ENCODE measurements at places on chromosomes 1 and 21. TPM values are rescaled to one million over a fixed set of nuclear protein-coding genes. Genes with fewer than 3 reads are reported as not detected.

TMCC2 gene
- total RNA-seq: 0.48 TPM

HDGF gene
- total RNA-seq: 306 TPM

TAS1R1 gene
- 0.20 TPM for total RNA-seq

OVAAL gene
- 0.68 TPM for total RNA-seq

TAS1R2 gene
- not detected for total RNA-seq

GIPC2 gene
- under 0.01 TPM for total RNA-seq

NIBAN1 gene
- total RNA-seq: 9.9 TPM

PTPRU gene
- total RNA-seq: 14.1 TPM

FNBP1L gene
- 8.9 TPM for total RNA-seq

ZBTB18 gene
- 13.6 TPM for total RNA-seq

GRCh38 chr1:151978922-151979321 lies 14.7 kb downstream of the S100A10 start:
- no peak for DNase-seq

- DNase-seq: peak; percentile 83
Observed at GRCh38 chr1:24699628-24700027, 45.6 kb upstream of the CLIC4 start.

- DNase-seq: peak; percentile 63
Observed at GRCh38 chr1:32200226-32201010, at the start of gene CCDC28B. Gene CCDC28B, plus strand, starts transcription at chr1:32200595. Its CDS starts 1,341 bp downstream, at chr1:32201936.

DNA sequence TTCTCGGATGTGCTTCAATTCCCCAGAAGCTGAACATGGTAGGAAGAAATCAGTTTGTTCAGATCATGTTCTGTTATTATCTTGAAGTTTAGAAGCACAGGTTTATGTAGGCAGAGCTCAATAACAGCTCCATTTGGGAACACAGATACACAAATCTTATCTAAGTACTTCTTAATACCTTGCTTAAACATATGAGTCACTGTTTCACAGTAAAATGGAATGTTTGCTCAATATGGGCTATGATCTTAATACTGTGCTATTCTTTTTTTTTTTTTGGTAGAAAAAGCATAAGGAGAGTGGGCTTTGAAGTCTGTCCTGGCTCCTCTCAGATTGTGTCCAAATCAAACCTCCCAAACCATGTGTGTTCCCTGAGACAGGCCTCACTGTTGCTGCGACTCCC lies 13.4 kb downstream of the PROK1 start:
- no peak for DNase-seq

- peak; percentile 23 for DNase-seq
Observed at GRCh38 chr1:170067253-170067819, 7.2 kb downstream of the KIFAP3 start.

DNA sequence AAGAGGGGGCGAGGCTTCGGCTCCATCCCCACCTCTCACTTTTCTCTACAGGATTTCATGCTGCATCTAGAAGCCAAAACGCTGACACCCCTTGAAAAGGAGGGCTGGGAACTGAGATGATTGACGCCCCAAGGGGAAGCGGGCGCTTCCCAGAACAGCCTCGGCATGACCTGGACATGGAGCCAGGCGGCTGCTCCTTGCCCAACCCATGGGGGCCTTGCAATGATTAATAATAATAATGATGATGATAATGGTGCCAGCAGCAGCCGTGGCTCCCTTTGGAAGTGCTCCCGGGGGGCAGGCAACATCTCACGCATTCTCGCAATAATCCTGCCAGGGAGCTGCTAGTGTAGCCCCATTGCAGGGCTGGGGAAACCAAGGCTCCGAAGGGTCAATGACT lies 78.2 kb downstream of the RAP1GAP start:
- DNase-seq: no peak

- no peak for DNase-seq
Observed at GRCh38 chr21:32093646-32094462, 185.0 kb downstream of the MIS18A start.

DNA sequence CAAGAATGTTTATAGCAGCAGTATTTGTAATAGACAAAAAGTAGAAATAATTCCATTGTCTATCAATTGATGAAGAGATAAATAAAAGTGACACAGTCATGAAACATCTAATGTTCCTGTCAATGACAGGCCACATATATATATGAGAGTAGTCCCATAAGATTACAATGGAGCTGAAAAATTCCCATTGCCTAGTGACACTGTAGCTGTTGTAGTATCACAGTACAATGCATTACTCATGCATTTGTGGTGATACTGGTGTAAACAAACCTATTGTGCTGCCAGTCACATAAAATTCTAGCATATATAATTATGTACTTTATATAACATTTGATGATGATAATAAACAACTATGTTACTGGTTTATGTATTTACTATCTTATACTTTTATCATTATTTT lies 141.9 kb upstream of the LYPLAL1 start:
- DNase-seq: no peak

DNA sequence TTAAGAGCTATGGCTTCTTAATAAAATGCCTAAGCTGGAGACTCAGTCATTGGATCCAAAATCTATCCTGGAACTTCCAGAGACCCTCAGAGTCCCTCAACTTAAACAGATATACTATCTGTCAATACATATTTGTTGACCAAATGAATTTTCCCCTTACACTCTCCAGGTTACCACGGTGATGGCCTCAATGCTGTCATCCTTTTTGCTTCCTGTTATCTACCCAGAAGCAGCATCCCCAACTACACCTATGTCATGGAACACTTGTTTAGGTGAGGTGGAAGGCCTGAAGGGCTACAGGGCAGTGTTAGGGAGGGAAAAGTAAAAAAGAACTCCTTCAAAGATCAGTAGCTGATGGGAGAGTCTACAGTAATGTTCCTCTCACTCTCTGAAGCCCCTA lies 4.4 kb upstream of the C1orf56 start:
- DNase-seq: no peak

DNA sequence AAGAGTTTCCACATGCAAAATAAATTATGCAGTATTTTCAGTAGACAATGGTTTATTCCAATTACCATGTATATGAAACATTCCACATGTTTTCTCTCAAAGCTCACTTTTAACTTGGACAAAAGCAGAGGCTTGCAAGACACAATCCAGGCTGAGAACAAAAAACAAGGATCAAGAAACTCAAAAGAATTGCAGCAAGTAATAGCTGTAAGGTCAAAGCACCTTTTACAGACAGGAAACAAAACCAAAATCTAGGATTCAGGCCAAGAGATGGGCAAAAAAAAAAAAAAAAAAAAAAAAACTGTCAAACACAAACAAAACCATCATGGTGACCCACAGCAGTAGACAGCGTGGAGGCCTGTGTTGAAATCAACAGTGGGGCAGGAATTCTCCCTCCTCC lies 9.3 kb downstream of the RGS1 start:
- DNase-seq: peak; percentile 54

- no peak for DNase-seq
Observed at GRCh38 chr1:118504867-118505266, 319.8 kb upstream of the SPAG17 start.

DNA sequence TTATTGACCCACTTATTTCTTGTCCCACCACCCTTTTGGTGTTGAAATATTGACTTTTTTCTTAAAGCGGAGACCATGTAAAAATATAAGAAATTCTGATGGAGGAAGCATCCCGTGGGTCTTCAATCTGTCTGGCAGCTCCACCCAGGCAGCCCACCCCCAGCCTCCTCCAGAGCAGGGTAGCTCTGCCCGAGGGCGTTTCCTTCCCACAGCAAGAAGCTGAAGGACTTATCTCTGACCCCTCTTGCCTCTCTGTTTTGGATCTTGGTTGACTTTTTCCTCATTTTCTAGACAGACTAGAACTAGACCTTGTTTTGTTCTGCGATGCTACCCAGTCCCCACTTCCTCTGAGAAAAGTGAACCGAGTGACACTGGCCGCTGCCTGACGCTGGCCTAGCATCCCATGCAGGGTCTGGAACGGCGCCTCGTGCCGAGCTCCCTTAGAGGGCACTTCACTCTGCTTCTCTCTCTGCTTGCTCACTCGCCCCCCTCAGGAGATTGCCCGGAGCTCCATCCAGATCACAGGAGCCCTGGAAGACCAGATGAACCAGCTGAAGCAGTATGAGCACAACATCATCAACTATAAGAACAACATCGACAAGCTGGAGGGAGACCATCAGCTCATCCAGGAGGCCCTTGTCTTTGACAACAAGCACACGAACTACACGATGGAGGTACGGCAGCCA lies 40.4 kb upstream of the MTR start:
- DNase-seq: no peak

- DNase-seq: no peak
Observed at GRCh38 chr1:17802945-17803344, 47.8 kb downstream of the ACTL8 start.

DNA sequence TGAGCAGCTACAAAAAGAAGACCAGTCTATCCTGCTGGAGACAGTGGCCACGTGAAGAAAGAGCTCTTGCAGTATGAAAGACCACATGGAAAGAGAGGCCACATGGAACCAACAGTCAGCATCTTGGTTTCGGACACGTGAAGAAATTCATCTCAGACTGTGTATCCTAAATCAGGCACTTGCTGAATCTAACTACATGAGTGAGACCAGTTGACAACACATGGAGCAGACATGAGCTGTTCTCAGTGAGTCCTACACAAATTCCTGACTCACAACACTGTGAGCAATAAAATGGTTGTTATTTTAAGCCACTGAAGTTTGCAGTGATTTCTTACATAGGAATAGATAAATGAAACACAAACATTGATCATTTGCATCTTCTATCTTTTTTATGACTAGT lies 2.4 kb upstream of the TAF1A start:
- DNase-seq: peak; percentile 11

DNA sequence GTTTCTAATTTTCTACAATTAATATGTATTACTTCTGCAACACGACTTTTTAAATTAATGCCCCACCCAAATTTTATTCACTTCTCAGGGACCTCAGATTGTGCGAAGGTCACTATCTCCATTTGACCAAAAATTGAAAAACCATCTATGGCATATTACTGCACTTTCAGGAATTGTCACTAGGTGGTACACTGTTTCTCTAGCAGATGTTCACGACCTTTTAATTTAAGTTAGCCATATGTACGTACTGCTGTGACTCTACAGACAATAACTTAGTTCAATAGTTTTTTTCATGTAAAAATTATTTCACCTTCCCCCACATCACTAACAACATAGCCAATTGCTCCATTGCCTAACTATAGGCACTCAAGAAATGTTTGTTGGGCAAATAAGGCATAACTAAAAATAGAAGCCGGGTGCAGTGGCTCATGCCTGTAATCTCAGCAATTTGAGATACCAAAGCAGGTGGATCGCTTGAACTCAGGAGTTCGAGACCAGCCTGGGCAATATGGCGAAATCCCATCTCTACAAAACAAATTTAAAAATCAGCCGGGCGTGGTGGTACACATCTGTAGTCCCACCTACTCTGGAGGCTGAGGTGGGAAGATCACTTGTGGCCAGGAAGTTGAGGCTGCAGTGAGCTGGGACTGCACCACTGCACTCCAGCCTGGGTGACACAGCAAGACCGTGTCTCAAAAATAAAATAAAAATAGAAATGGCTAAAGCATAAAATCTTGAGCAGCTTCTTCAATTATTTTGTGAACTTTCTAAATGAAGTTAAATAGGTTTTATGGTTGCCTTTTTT lies 75.7 kb upstream of the PKN2 start:
- DNase-seq: peak; percentile 34

GRCh38 chr1:53548031-53548491 lies 88.9 kb downstream of the DMRTB1 start:
- no peak for DNase-seq

DNA sequence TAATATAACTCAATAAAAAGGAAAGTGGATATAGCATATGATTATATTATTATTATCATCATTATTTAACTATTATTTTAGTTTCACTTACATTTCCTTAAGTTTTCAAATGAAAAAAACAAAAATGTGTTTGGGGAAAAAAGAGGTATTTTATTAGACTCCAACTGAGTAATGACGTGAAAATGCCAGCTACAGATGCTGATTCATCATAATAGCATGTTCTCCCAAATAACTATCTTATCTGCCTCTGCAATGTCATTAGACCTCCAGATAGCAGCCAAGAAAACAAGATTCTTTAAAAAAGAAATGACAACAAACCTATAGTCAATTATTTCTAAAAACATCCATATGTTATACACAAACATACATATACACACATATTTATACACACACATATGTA lies 1071.9 kb upstream of the TMPRSS15 start:
- DNase-seq: no peak

DNA sequence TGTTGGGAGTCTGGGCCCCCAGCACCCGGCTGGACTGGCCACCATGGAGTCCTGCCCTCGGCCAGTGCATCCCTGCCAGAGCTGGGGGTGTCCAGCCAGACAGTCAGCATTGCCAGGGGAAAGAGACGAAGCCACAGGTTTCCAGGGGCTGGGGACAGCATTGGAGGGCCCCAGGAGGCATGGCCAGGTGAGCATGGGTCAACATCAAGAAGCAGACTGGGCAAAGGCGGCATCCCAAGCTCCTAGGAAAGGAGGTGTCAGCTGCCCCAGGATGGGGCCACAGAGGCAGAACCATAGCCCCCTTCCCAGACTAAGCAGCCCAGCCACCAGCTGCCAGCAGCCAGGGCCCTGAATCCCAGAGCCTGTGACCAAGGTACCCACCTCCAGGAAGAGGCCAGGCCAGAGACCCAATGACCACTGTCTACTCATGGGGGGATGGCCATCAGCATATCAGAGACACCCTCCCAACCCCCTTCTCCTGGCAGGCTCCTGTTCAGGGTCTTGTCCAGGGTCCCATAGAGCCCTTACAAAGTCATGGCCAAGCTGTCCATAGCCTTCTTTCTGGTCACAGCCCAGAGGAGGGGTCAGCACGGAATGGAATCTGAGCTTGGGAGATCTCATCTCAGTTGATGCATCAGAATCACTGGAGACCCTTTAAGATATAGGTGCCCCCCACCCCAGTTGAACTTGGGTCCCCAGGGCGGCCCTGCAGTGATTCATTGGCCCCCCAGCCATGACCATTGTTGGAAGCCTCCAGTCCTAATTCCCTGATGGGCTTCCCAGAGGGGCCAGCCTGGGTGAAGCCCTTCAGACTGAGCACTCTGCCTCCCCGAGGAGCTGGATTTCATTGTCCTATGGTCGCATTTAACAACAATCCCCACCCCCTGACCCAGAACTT lies 32.5 kb downstream of the WNT3A start:
- DNase-seq: no peak

DNA sequence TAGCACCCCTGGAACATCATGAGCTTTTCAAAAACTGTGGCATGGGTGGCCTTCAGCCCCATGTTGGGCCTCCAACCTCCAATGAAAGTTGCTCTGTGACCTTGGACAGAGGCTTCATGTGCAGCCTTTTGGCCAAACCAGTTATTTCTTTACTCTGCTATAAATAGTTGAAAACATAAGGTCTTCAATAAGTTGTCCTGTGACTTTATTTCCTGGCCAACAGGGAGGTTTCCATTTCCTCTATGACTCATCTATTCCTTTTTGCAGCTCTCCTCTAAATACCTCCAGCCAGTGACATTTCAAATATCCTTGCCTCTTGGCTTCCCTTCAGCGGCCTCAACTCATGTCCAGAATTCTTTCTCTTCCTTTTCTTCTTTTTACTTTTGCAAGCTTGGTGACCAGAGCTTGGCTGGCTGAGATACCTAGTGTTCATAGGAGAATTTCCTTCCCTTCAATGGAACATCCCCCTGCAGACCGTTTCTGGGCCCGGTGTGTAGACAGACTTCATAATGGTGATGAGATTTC lies 22.7 kb upstream of the TRIM67 start:
- DNase-seq: peak; percentile 92
